ENCODE measurements at places on chromosomes 11 and 22.

DNA sequence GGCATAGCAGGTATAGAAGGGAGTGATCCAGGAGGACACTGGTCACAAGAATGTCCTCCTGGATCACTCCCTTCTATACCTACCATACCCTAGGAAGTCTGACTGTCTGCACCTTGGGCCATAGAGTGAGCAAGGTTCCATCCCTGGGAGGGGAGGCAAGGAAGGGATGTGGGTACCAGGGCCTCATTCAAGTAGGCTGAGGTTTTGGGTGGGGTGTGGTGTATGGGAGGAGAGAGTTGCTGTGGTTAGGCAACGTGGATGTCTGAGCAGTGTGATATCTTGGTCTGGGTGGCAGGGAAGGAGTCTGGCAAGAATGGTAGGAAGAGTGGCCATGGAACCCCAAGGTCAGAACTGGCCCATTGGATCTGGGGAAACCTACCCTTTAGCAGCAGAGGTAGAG, 13.2 kb downstream of the PPFIBP2 start:
- H3K36me3 ChIP-seq: no peaks in the 10 kb centered on the region
- DNase-seq: no peak
- H3K27me3 ChIP-seq: no peaks in the 10 kb centered on the region
- H3K4me3 ChIP-seq: no peak overlapping the region

DNA sequence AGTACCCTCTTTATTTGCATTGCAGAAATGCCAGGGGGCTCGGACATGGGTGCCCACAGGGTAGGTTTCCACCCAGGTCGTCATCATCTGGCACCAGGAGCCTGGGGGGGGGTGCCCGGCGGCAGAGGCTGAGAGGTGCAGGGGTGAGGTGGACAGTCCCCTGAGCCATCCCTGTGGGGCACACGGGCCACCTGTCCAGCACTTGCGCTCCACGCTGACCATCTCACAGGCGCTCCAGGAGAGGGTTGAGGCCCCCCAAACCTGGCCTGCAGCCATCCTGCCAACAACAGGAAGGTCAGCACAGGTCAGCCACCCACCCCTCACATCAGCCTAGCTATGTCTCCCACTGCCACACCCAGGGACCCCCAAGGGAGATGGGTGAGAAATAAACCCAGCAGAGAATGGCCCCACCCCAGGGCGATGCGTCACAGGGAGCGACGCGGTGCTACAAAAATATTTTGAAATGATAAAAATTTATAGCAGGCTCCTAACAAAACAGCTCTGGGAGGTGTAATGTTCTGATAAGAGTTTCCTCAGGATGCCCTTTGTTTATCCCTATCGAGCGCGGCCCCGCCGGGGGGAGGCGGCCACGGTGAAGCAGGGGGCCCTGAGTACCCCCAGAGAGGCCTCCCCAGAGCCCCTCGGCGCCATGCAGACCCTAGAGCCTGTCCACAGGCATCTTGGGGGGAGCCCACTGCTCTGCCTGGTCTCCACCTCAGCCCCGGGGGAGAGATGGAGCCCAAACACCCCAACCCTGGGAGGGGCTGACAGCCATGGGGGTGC, 21.0 kb upstream of the GNB1L start:
- H3K4me3 ChIP-seq: no peak overlapping the region
- no peaks in the 10 kb centered on the region for H3K36me3 ChIP-seq
- no peak overlapping the region for H3K27ac ChIP-seq
- peak; percentile 17 for DNase-seq

DNA sequence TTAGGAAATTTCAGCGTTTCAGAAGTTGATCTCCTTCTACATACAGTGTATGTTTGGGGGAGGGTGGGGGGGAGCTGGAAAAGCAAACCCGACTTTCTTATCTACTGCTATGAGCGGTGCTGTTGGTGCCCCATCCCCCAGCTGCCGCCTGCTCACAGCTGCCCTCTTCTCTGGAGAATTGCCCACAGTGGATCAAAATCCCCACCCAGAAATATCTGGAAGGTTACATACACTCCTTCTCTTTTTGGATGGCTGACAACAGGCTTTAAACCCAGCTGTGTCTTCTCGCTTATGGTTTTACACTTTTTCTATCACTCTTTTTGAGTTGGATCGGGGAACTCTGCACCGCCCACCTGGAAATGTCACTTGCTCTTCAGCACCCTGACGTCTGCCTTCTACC, 56.4 kb downstream of the DHCR7 start:
- H3K4me3 ChIP-seq: no peak overlapping the region
- no peak overlapping the region for H3K27ac ChIP-seq
- no peaks in the 10 kb centered on the region for H3K4me1 ChIP-seq
- H3K36me3 ChIP-seq: no peaks in the 10 kb centered on the region
- DNase-seq: no peak
- peaks cover 4% of the 10 kb centered on the region for H3K27me3 ChIP-seq

- peak overlapping the region; percentile 94 for H3K4me3 ChIP-seq
- H3K4me1 ChIP-seq: peaks cover 36% of the 10 kb centered on the region
- peak overlapping the region; percentile 96 for H3K27ac ChIP-seq
- peaks cover 32% of the 10 kb centered on the region for H3K36me3 ChIP-seq
- no peaks in the 10 kb centered on the region for H3K27me3 ChIP-seq
- peak; percentile 75 for DNase-seq
These were observed 1.5 kb downstream of the SLC43A1 start for GRCh38 chr11:57513911-57514537.

GRCh38 chr11:119432484-119433357, 9.7 kb upstream of the THY1 start:
- no peak overlapping the region for H3K4me3 ChIP-seq
- peaks cover 59% of the 10 kb centered on the region for H3K27me3 ChIP-seq
- no peak for DNase-seq
- H3K27ac ChIP-seq: no peak overlapping the region
- no peaks in the 10 kb centered on the region for H3K4me1 ChIP-seq

All from activated T-cell treated with anti-CD3 and anti-CD28 coated beads, Interleukin-2, amount 50 U/mL, for 24 hours (primary cell).